ENCODE measurements at places on chromosomes 2 and 18. TPM values are rescaled to one million over a fixed set of nuclear protein-coding genes. Genes with fewer than 3 reads are reported as not detected.

DNA sequence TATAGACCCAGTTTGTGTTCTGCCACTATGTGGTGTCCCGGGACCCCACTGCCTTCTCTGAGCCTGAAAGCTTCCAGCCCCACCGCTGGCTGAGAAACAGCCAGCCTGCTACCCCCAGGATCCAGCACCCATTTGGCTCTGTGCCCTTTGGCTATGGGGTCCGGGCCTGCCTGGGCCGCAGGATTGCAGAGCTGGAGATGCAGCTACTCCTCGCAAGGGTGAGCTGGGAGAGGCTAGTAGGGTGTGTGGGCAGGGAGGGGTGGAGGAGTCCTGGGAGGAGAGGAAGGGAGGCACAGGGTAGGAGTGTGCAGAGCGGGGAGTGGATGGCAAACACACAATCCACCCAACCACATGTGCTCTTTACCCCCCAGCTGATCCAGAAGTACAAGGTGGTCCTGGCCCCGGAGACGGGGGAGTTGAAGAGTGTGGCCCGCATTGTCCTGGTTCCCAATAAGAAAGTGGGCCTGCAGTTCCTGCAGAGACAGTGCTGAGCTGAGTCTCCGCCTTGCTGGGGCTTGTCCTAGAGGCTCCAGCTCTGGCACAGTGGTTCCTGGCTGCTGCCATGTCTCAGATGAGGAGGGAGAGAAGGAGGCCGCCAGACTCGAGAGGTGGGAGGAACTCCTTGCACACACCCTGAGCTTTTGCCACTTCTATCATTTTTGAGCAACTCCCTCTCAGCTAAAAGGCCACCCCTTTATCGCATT is 16.9 kb downstream of the PRKAG3 start:
- no peaks in the 10 kb centered on the region for H3K4me1 ChIP-seq
- no peak overlapping the region for H3K27ac ChIP-seq
- peaks cover 76% of the 10 kb centered on the region for H3K36me3 ChIP-seq
- DNase-seq = peak; percentile 78
- no peaks in the 10 kb centered on the region for H3K27me3 ChIP-seq

DNA sequence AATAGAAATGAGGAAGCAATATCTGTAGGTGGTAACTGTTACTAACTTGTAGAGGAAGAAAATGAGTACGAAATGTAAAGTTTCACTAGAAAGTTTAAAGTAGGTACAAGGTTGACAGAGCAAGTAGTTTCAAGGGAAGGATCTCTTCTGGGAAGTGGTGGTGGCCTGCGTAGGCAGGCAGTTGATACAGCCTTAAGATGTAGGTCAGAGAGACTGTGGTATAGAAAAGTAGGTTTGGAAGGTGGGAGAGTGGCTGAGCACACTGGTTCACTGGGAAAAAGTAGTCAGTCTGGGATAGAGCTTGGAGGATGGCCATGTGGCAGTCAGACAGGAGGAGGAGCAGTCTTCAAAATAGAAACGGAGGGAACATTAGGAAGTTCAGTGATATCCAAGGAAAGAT is 23.5 kb downstream of the KDM3A start:
- DNase-seq = no peak
- H3K27ac ChIP-seq = peak overlapping the region; percentile 64
- H3K27me3 ChIP-seq = no peaks in the 10 kb centered on the region
- no peak overlapping the region for H3K4me3 ChIP-seq
- H3K36me3 ChIP-seq = peaks cover 94% of the 10 kb centered on the region

DNA sequence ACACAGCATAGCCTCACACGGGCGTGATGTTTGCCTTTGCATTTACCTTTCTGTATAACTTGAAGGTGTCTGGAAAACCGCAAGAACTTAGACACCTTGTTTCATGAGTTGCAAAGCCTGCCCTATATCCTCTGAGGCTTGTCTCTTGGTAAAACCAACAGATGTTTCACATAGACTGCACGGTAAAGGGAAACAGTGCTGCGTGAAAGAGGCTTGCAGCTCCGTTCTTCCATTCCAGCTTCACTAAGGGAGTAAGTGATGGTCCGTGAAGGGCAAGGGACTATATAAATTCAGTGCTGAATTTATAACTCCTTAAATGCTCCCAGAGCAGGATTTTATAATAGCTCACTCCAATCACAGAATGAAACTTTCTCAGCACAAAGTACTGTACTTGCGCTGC is 360.5 kb downstream of the SOX11 start:
- no peak for DNase-seq
- peaks cover 16% of the 10 kb centered on the region for H3K27me3 ChIP-seq
- H3K4me1 ChIP-seq = no peaks in the 10 kb centered on the region
- H3K36me3 ChIP-seq = no peaks in the 10 kb centered on the region
- no peak overlapping the region for H3K4me3 ChIP-seq

GRCh38 chr18:37654731-37655369 is 89.3 kb upstream of the CELF4 start:
- H3K27ac ChIP-seq = no peak overlapping the region
- H3K27me3 ChIP-seq = no peaks in the 10 kb centered on the region
- no peaks in the 10 kb centered on the region for H3K36me3 ChIP-seq
- peak; percentile 42 for DNase-seq

- DNase-seq = no peak
- peaks cover 10% of the 10 kb centered on the region for H3K27me3 ChIP-seq
- peak overlapping the region; percentile 7 for H3K27ac ChIP-seq
- no peaks in the 10 kb centered on the region for H3K36me3 ChIP-seq
Measured at GRCh38 chr2:165794536-165794928, 485 bp upstream of the GALNT3 start.

ACVR1C gene
- total RNA-seq = not detected

ALK gene
- 1.3 TPM for total RNA-seq

- no peak for DNase-seq
- no peaks in the 10 kb centered on the region for H3K27me3 ChIP-seq
- no peak overlapping the region for H3K27ac ChIP-seq
- H3K4me1 ChIP-seq = no peaks in the 10 kb centered on the region
Measured at GRCh38 chr2:23042216-23042906, 342.6 kb upstream of the KLHL29 start.

DNA sequence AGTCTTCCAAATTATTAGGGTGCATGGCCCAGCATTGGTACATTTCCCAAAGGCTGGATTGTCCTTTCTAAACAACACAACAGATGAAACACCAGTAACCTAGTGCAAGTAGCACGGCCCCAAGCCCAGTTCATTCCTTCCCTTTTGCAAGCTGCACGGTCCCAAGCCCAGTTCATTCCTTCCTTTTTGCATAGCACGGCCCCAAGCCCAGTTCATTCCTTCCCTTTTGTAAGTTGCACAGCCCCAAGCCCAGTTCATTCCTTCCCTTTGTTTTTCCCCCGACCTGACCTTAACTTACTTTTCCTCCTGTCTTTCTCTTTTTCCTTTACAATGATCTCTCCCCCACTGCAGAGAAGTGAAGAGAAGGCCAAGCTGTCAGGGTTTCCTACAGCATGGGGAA is 60.9 kb downstream of the C18orf63 start:
- no peak overlapping the region for H3K4me3 ChIP-seq
- H3K27ac ChIP-seq = no peak overlapping the region
- H3K36me3 ChIP-seq = no peaks in the 10 kb centered on the region
- H3K4me1 ChIP-seq = no peaks in the 10 kb centered on the region
- H3K27me3 ChIP-seq = peaks cover under 1% of the 10 kb centered on the region
- peak; percentile 86 for DNase-seq

GPR35 gene
- 4.0 TPM for total RNA-seq

TSPYL6 gene
- total RNA-seq = not detected

GRCh38 chr18:70250781-70251180 is 38.1 kb upstream of the SOCS6 start:
- no peak overlapping the region for H3K27ac ChIP-seq
- DNase-seq = no peak
- no peaks in the 10 kb centered on the region for H3K36me3 ChIP-seq
- H3K4me3 ChIP-seq = no peak overlapping the region
- H3K27me3 ChIP-seq = no peaks in the 10 kb centered on the region
- peaks cover 6% of the 10 kb centered on the region for H3K4me1 ChIP-seq

- DNase-seq = no peak
- H3K27ac ChIP-seq = no peak overlapping the region
- no peak overlapping the region for H3K4me3 ChIP-seq
Measured at GRCh38 chr2:65113816-65114215, 16.1 kb downstream of the RAB1A start.

TLX2 gene
- 0.99 TPM for total RNA-seq

MATN3 gene
- 0.83 TPM for total RNA-seq

DNA sequence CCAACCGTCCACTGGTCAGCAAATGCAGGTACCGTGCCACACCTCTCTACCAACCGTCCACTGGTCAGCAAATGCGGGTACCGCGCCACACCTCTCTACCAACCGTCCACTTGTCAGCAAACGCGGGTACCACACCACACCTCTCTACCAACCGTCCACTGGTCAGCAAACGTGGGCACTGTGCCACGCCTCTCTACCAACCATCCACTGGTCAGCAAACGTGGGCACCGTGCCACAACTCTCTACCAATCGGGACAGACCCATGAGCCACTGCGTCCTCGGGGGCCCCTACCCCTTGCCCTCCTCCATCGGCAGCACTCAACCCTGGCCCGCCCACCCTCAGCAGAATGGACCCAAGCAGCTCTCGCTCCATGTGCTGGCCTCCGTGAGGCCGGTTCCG is 226.4 kb upstream of the SALL3 start:
- H3K4me3 ChIP-seq = no peak overlapping the region

FSIP2 gene
- 0.50 TPM for total RNA-seq

DNA sequence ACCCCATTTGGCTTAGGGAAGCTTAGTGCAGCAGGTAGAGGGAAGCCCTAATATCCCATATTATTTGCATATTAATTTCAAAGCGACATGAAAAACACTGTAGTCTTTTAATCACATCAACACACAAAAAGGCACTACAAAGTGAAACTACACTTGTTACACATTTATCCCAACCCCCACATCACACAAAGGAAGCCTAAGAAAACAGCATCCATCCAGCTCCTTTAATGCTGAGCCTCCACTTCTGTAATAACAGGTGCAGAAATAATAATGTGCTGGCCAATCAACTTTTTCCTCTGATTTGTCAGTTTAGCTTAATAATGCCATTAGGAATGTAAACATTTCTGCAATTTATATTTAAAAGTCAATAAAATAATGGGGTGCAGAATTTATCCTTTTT is 274.0 kb downstream of the TCF4 start:
- no peaks in the 10 kb centered on the region for H3K27me3 ChIP-seq
- H3K4me1 ChIP-seq = peaks cover 54% of the 10 kb centered on the region
- no peak overlapping the region for H3K4me3 ChIP-seq
- H3K27ac ChIP-seq = no peak overlapping the region
- H3K36me3 ChIP-seq = no peaks in the 10 kb centered on the region
- no peak for DNase-seq

MPHOSPH10 gene
- 14.4 TPM for total RNA-seq

LANCL1 gene
- 29.9 TPM for total RNA-seq

LYPD6B gene
- total RNA-seq = not detected

DNA sequence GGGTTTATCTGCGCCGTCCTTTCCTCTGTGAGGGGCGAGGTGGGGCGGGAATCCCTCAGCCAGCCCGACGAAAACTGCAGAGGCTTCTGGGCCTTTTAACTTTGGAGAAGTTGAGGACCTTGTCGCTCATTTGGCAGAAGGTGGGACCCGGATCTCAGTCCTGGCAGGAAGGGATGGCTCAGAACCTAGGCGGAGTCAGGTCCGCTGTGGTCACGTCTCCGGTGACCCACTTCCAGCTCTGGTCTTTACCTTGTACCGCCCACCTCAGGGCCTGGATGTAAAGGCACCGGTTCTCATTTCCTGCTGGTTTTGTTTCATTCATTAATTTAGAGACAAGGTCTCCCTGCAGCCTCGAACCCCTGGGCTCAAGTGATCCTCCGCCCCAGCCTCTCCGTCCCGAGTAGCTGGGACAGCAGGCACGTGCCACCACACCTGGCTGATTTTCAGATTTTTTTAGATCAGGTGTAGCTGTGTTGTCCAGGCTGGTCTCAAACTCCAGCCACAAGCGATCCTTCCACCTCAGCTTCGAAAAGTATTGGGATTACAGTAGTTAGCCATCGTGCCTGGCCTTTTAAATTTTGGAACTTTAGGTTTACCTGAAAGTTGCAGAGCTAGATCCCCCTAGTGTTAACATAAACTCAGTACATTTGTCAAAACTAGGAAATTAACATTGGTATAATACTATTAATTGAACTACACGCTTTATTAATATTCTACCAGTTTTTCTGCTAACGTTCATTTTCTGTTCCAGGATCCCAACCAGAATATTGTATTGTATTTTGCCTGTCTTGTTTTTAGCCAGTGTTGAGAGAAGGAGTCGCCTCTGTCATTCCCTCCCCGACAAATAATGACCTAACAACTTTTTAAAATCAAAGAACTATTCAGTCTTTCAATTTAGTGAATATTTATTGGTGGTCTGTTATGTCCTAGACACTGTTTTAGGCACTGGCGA is 852 bp downstream of the POLI start:
- H3K27me3 ChIP-seq = no peaks in the 10 kb centered on the region
- no peaks in the 10 kb centered on the region for H3K36me3 ChIP-seq

- DNase-seq = no peak
- peaks cover 37% of the 10 kb centered on the region for H3K4me1 ChIP-seq
- no peak overlapping the region for H3K4me3 ChIP-seq
- H3K36me3 ChIP-seq = peaks cover 9% of the 10 kb centered on the region
Measured at GRCh38 chr18:24197412-24197811, 58.5 kb downstream of the CABYR start.

B4GALT6 gene
- total RNA-seq = 5.5 TPM

CFC1 gene
- not detected for total RNA-seq

GRCh38 chr2:111029181-111029927 is 91.4 kb upstream of the BCL2L11 start:
- no peak overlapping the region for H3K27ac ChIP-seq
- no peaks in the 10 kb centered on the region for H3K27me3 ChIP-seq
- no peaks in the 10 kb centered on the region for H3K36me3 ChIP-seq
- no peaks in the 10 kb centered on the region for H3K4me1 ChIP-seq
- no peak overlapping the region for H3K4me3 ChIP-seq
- DNase-seq = peak; percentile 57

SERPINB13 gene
- total RNA-seq = not detected

DNA sequence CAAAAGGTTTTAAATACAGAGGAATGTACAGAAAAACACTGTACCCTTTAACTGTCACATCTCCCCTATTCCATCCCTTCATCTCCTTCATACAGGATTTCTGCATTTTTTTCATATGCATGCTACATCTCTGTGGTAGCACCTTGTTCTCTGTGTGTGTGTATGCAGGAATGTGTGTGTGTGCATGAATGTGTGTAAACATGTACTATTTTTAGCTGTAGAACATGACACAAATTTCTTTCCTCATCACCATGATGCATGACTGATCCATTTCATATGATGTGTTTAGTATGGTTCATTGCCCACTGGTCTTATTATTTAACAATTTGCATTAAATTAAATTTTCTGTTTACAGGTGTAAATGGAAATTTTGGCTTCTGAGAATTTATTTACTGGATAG is 21.5 kb upstream of the ZEB2 start:
- no peaks in the 10 kb centered on the region for H3K4me1 ChIP-seq
- DNase-seq = no peak
- H3K27ac ChIP-seq = no peak overlapping the region
- H3K36me3 ChIP-seq = no peaks in the 10 kb centered on the region
- H3K27me3 ChIP-seq = no peaks in the 10 kb centered on the region

- H3K36me3 ChIP-seq = no peaks in the 10 kb centered on the region
- H3K27ac ChIP-seq = no peak overlapping the region
- H3K4me1 ChIP-seq = no peaks in the 10 kb centered on the region
- DNase-seq = no peak
- no peaks in the 10 kb centered on the region for H3K27me3 ChIP-seq
- H3K4me3 ChIP-seq = no peak overlapping the region
Measured at GRCh38 chr18:59952283-59953007, 52.6 kb downstream of the PMAIP1 start.

Data from esophagus muscularis mucosa (tissue), 4 donors.